ENCODE measurements at places on chromosomes 16 and 17. TPM values are rescaled to one million over a fixed set of nuclear protein-coding genes. Genes with fewer than 3 reads are reported as not detected.

Gene POLG2
- 4.4 TPM for total RNA-seq

Gene CCL23
- total RNA-seq, result not detected

Gene BOLA2B
- 612 TPM for total RNA-seq

Gene TSR3
- total RNA-seq, result 192 TPM

Gene CMTM1
- not detected for total RNA-seq

Gene EFTUD2
- total RNA-seq, result 93.6 TPM

Gene TRPV2
- 2.9 TPM for total RNA-seq

Data from airway epithelial cell (primary cell).